ENCODE measurements at places on chromosomes 4 and X.

- DNase-seq = no peak
Observed at GRCh38 chrX:341541-342101, 23.0 kb upstream of the GTPBP6 start.

GRCh38 chr4:38128478-38129459 is 168.6 kb downstream of the PTTG2 start:
- DNase-seq = peak; percentile 40

GRCh38 chr4:186265683-186266652 is at the start of gene F11:
Gene F11 (plus strand): TSS chr4:186266189. CDS start chr4:186267137, 948 bp downstream.
- DNase-seq = no peak

- no peak for DNase-seq
Observed at GRCh38 chrX:69724307-69724706, 108.4 kb downstream of the EDA start.

DNA sequence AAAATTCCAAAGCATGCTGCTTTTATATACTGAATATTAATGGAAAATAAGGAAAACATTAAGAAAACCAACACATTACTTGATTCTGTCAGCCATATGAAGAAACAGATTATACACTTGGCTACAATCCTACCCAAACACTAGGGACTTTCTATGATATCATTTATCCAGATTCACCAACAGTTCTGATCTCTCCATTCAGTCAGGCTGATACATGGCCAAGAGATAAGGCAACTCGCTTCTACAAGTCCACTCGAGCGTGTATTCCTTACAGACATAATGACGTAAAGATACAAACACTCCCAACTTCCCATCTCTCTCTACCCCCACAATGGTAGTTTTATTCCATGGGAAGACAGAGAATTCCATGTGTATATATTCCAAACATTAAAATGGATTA is 44.5 kb downstream of the NEK1 start:
- no peak for DNase-seq

Data from HCEC 1CT (cell line).